Prostate gland (tissue), 2 donors: ENCODE measurements at places on chromosomes 2 and 18.

GRCh38 chr2:71706836-71707235 lies 253.5 kb downstream of the DYSF start:
- no peak for DNase-seq

DNA sequence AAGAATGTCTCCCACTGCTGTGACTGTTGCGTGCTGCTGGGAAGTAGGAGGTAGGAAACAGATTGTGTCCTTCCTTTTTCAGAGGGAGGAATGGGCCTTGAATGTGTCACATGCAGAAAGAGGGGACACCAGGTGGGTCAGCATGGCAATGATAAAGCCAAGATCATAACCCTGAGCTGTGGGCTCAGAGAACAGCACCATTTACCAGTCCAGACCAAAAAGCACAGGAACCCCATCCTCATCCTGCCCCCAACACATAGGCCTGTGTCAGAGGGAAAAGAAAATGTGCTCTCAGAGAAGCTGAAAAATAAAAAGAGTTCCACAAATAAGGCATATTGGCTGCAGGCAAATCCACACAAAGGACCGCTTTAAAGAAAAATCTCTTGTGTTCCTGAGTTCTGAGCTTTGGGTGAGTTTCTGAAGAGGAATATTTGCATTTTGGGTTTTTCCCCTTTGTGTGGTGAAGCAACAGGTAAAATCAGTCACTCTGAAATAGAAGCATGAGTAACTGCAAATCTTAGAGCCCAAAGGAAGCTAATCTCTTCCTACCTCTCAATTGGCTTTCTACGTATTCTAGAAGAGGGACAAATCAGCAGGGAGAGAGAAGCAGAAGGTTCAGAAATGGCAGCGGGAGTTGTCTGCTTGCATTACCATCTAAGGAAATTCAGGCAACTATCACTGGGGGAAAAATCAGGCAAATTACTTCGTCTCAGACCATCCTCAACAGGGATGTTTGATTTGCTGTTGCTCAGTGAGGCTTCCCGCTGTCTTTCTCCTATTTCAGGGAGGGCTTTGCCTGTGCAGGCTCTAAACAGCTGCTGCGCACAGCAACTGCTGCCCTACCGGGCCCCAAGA lies 106.8 kb downstream of the BCL11A start:
- DNase-seq, result no peak

GRCh38 chr2:47560107-47560819 lies 157.3 kb downstream of the MSH2 start:
- DNase-seq, result no peak

- DNase-seq, result no peak
Measured at GRCh38 chr2:238027058-238027457, 33.7 kb upstream of the SCLY start.

DNA sequence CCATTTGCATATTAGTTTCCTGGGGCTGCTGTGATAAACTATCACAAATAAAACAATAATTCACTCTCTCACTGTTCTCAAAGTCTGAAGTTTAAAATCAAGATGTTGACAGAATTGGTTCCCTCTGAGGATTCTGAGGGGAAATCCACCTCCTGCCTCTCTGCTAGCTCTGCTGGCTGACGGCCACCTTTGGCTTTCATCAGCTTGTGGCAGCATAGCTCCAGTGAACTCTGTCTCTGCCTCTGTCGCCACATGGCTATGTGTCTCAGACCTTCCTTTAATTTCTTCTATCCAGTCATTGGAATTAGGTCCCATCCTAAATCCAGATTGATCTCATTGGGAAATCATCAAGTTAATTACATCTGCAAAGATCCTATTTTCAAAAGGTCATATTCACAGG lies 38.9 kb upstream of the TRIM43 start:
- no peak for DNase-seq

DNA sequence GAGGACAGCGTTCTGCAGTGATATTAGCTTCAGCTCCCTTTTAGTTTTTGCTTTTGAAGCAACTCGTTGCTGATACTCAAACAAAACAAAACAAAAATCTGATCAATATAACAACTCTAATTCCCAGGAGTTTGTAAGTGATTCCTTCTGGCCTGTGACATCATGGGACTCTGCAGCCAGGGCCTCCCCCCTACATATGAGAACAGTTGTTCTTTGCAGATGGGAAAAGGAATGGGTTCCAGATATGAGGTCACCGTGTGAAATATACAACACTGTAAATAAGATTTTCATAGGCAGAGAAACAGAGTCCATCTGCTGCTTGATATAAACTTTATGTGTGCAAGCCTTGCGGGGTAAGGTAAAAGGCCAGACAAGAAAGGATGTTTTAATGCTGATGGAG lies 56.7 kb downstream of the DIS3L2 start:
- no peak for DNase-seq

DNA sequence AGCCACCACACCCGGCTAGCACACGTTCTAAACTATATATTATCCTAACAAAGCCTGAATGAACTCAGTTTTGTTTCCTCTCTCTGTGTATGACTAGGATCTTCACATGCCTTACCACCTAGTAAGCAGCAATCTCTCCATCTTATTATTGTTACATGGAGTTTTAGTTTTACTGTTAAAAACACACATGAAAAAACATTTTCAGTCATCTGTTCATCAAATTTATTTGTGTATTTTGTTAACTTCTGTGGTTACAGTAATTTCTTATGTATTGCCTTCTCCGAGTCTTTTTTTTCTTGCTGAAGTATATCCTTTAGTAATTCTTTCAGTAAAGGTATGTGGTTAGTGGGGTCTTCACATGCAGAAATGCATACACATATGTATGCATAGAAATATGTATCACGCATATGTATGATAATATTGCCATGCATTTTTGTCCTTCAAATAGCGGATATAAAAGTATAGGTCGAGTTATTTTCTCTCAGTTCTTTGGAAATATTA lies 31.4 kb downstream of the ANO7 start:
- DNase-seq, result no peak

DNA sequence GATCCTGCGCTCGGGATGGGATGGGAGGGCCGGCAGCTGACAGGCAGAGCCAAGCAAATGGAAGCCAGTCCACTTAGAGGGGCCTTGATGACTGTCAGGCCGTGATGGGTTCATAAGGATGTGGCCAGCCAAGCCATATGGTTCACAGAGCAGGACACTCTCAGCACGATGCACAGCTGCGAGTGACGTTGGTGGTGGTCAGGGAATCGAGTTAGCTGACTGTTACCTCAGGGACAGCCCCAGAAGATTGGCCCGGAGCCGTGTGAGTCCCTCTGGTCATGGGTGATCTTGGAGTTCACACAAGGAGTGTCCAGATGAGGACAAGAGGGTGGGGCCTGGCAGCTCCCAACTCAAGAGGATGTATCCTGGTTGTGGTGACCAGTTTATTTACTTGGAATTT lies 70.2 kb downstream of the TPGS2 start:
- DNase-seq, result no peak

DNA sequence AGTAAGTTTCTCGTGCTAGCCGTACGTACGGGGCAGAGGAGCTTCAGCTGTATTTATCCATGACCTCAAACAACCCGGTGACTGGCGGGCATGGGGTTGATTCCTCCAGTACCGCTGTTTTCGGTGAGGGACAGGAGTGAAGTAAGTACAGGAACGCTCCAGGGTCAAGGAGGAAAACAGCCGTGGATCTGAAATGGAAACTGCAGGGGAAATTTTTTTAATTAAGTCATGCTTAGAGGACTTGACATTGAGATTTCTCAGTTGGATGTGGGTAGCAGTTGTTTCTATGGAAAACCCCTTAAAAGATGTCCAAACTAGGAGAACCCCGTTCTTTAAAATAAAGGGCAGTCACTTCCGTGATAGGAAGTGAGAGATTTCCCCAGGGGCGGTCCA lies 1.2 kb downstream of the RAB12 start:
- no peak for DNase-seq

- DNase-seq, result no peak
Measured at GRCh38 chr18:48021273-48021914, 90.9 kb upstream of the SMAD2 start.

DNA sequence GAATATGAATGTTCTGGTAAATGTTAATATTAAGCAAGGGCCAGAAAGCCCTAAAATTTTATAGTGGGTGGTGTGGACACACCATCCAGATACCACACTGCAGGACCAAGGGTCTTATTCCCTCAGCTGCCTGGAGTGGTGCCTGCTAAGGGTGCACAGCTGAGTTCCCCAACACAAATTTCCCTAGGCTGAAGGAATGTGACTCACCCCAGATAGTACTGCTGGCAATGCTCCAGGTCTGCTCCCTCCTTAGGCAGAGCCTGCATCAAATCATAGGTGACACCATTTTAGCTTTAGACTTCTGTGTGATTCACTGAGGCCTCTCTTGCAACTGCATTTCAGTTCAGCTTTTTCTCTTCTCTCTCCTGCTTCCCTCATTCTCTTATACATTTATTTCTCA lies 321.1 kb downstream of the SATB2 start:
- DNase-seq, result no peak

GRCh38 chr2:61763605-61764034 lies 90.2 kb downstream of the FAM161A start:
- DNase-seq, result peak; percentile 76

DNA sequence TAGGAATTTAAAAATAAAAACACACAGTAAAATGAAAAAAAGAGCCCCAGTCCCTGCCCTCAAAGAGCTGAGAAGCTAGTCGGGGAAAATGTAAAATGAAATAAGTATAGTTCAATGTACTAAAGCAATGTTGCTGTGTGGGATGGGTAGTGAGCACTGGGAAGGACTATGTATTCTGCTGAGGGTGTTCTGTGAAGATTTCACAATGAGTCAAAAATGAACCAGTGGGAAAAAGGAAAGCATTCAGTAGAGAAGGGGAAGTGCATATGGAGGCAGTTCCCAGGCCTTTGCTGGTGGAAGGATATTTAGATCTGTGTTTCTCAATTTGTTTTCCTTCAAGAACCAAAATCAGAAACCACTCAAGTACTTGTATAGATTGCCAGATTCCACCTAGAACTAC lies 1094.7 kb upstream of the KLHL29 start:
- no peak for DNase-seq

DNA sequence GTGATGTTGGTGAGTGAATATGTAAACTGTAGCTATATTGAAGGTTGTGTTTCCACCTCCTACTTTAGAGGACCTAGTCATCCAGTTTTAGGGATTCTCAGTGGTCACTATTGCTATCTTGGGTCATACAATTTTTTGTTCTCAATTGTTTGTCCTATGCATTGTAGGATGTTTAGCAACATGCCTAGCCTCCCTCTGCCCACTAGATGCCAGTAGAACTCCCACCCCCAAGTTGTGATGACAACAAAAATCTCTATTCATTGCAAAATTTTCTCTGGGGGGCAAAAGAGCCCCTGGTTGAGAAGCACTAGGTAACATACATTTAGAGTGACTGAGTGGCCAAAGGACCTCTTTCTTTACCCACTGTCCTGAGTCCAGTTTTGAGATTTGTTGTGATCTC lies 87.3 kb downstream of the LRRTM4 start:
- DNase-seq, result no peak

DNA sequence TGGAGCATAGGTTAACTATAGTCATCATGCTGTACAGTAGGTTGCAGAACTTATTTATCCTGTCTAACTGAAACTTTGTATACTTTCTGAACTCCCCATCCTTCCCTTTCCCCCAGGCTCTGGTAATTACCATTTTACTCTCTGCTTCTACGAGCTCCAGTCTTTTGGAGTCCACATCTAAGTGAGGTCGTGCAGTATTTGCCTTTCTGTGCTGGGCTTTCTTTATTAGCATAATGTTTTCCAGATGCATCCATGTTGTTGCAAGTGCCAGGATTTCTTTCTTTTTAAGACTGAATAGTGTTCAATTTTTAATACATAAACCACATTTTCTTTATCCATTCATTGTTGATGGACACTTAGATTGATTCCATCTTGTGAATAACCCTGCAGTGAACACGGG lies 464.1 kb downstream of the TGIF1 start:
- DNase-seq, result no peak

GRCh38 chr2:2686222-2686621 lies 355.1 kb upstream of the MYT1L start:
- no peak for DNase-seq

DNA sequence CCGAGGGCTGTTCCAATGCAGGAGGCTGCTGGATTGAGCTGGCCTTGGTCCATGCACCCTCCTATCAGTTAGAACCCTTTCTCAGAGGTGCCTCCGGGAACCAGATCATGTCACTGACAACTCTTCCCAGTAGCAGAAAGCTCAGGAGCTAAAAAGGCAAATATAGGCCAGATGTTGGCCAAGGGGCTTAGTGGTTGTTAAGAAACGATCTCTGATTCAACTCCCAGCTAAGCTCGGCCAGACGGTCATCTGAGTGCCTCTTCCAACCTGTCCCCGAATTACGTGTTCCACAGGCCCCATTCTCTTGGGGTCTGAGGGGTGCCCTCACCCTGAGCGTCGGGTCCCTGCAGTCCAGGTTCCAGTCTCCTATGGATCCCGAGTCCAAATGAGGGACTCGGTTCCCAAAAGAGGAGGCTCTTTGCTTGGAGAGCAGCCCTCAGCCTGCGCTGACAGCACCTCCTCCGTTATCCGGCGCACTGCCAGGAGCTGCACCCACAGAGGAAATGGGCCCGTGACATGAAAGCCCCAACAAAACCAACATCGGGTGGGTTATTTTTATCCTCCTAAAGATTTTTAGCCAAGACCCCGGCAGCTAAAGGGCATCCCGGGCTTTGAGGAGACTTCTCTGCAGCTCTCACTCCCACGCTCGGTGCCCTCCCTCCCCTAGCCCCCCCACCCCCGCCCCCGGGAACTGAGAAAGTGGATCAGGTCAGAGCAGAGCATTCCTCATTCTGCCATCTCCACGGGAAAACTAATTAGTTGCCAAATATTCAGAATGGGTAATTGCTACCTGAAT lies 106.6 kb upstream of the ID2 start:
- DNase-seq, result no peak

DNA sequence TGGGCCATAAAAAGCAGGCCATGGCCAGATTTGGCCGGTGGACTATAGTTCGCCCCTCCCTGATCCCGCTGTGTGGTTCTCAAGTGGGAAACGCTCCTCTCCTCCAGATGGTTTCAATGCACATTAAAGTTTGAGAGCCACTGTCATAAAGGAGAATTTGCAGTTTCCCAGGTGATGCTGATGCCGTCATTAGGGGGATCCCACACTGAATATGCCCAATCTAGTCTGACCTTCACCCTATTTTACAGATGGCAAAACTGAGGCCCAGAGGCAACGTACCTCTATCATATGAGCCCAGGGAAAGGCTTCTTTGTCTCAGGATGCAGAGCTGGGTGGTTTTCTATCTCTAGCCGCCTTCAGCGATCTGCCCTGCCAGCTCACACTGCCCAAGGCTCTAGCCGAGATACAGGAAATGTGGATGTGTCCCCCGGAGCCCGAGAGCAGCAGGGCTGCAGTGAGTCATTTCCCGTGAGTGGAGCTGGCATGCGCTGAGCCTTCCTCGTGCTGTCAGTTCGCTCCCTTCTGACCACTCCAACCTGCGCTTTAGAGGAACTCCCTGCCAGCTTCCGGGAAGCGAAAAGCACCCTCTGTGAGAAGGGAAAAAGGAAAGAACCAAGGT lies 116.2 kb downstream of the SMAD7 start:
- DNase-seq, result no peak
